ENCODE measurements at places on chromosomes 2 and 18.

GRCh38 chr2:224799691-224800090 lies 83.5 kb upstream of the CCDC195 start:
- no peak for DNase-seq

GRCh38 chr2:186726938-186727337 lies 33.1 kb downstream of the FAM171B start:
- no peak for DNase-seq

- DNase-seq, result no peak
Observed at GRCh38 chr18:43882358-43883055, 605.2 kb upstream of the SYT4 start.

- DNase-seq, result no peak
Observed at GRCh38 chr2:119545754-119546446, 1.7 kb downstream of the CFAP221 start.

DNA sequence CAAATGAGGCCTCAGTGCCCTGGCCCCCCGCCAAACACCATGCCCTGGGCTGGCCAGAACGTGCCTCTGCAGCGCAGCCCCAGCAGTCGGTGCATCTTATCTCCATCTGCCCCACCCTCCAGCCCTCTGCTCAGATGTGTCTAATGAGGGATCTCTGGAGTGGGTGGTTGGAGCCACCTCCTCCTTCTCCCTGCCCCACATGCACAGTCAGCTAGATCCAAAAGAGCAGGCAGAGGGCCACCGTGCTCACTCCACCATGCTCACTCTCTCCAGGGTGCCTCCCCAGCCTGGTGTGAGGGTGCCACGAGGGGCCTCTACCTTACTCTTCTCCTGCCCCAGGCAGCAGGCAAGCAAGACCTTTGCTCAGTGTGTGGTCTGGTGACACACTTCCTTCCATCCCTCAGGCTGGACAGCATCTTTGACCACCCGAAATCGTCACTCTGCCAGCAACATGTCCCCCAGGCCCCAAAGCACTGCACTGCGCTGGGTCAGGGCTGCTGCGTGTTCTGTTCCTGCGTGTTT lies 266.1 kb upstream of the HDAC4 start:
- no peak for DNase-seq

DNA sequence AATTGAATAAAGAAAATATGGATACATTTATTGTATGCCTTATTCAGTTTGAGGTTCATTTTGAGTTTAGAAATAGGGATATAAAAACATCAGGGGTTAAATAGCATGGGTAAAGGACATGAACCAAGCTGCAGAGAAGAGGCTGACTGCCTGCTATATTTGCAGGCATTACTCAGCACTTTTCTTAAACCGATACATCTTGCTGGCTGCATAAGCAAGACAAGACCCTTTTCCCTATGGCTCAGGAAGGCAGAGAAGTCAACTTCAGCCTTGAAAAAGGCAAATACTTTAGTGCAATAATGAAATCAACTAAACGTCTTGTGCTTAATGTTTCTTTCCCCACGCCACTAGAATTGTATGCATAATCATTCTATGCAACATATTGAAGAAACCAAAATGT lies 36.4 kb downstream of the SCN1A start:
- DNase-seq, result no peak

DNA sequence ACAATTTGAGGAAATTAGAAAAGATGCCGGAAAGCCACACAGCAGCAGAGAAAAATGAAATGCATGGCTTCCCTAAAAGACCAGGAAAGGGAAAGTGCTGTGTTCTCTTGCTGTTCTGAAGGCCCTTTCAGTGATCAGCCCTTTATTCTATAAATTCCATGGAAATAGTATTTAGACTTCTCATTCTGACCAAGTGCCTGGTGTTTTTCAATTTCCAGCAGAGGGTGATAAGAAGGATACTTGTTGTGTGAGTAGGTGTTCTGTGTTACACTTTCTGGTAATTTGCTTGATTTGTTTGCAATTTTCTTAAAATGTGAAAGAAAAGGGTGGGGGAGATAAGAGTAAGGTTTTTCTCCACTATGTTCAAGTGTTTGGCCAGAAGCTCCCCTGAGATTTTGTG lies 504.5 kb downstream of the IRS1 start:
- no peak for DNase-seq

- DNase-seq, result no peak
Observed at GRCh38 chr2:158487419-158487818, 30.7 kb downstream of the PKP4 start.

DNA sequence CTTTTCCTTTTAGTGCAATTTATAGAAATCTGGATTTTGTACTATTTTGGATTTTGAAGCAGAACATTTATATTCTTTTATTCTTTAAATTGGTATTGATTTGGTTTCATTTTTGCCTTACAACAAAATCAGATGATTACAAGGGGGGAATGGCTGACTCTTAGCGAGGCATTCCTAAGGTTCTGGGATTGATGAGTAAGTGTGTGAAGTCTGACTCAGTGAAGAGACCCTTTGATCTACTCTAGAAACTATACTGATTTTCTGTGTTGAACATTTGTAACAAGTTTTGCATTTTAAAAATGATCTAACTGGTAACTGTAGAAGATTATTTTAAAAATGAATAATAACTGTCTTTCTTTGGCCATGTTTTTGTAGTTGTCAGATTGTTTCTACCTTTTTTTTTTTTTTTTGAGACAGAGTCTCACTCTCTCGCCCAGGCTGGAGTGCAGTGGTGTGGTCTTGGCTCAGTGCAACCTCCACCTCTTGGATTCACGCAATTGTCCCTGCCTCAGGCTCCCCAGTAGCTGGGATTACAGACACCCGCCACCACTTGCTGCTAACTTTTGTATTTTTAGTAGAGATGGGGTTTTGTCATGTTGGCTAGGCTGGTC lies 48.7 kb downstream of the TTC39C start:
- no peak for DNase-seq

DNA sequence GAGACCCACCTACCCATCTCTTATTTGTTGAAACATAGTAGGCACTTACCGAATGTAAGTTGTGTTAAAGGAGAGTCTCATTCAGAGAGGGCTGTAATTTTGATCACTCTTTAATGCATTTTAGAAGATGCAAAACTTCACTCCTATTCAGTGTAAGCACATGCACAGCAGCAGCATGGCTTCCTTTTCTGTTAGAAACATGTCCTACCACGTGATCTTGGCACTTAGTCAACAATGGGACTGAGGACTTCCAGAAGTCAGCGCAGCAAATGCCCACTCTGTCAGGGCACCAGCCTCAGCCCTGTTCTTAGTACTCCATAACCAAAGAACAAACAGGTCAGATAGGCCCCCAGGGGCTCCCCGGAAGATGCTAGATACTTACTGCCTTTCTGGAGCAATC lies 456.5 kb downstream of the METTL4 start:
- no peak for DNase-seq

DNA sequence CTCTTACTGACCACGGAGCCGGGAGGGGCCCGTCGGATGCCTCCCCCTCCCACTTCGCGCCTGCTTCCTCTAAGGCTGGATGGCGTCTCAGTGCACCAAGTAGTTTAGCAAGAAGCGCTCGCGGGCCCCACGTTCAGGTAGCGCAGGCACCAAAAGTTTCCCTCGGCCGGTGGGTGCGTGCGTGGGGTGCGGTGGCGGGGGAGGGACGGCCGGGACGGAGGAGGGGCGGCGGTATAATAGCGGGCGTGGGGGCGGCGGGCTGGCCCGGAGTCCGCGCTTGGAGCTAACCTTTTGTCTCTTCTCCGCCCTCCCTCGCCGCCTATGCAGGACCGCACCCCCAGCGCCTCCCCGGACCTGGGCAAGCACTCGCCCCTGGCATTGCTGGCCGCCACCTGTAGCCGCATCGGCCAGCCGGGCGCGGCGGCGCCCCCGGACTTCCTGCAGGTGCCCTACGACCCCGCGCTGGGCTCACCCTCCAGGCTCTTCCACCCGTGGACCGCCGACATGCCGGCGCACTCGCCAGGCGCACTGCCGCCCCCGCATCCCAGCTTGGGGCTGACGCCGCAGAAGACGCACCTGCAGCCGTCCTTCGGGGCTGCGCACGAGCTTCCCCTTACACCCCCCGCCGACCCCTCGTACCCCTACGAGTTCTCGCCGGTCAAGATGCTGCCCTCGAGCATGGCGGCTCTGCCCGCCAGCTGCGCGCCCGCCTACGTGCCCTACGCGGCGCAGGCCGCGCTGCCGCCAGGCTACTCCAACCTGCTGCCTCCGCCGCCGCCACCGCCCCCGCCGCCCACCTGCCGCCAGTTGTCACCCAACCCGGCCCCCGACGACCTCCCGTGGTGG lies 1.0 kb downstream of the SP5 start:
- DNase-seq, result no peak

Measured in 8988T (cell line).